ENCODE measurements at places on chromosomes 11 and 22.

DNA sequence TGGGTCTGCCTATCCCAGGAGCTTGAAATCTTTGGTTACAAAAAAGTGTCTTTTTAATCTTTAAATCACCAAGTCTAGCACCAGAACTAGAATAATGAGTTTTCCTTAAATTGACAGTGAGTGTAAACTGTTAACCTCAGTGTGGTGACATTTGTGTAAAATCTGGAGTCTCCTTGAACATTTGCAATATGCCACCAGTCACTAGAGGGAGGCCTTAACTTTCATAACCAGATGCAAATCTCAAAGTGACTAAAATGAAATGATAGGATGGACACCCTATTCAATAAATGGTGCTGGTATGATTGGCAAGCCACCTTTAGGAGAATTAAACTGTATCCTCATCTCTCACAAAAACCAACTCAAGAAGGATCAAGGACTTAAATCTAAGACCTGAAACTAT lies 8.3 kb upstream of the SCGB1D2 start:
- no peak for DNase-seq

DNA sequence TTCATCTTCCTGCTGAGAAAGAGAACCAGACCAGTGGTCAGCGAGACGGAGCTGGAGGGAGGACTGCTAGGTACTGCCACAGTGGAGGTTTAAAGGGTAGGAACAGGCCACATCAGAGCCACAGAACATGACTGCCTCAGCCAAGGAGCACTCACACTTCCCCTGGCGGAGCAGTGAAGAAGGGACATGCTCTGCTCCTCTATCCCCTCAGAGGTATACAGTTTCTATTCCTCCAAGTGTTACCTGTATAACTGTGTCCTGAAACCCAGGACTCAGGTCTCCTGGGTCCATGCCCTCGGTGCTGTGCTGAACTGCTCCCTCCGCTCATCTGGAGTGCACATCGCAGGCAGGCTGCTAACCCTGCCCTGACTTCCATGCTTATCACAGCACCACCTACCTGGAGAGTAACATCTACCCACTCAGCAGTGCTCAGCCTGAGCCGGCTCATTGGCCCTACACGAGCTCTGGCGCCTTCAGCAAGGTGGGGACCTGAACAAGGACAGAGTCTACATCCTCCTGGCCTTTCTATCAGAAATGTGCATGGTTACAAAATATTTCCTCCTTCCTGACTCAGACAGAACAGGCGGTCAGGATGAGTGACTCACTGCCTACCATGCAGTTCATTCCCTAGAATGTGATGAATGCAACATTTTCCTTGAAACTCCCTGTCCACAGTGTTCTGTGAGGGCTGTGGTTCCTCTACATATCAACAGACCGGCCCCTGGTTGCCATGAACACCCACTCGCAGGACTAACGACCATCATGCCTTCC lies 52.9 kb downstream of the C11orf58 start:
- peak; percentile 19 for DNase-seq

- no peak for DNase-seq
Measured at GRCh38 chr22:40236131-40236665, 58.5 kb downstream of the TNRC6B start.

DNA sequence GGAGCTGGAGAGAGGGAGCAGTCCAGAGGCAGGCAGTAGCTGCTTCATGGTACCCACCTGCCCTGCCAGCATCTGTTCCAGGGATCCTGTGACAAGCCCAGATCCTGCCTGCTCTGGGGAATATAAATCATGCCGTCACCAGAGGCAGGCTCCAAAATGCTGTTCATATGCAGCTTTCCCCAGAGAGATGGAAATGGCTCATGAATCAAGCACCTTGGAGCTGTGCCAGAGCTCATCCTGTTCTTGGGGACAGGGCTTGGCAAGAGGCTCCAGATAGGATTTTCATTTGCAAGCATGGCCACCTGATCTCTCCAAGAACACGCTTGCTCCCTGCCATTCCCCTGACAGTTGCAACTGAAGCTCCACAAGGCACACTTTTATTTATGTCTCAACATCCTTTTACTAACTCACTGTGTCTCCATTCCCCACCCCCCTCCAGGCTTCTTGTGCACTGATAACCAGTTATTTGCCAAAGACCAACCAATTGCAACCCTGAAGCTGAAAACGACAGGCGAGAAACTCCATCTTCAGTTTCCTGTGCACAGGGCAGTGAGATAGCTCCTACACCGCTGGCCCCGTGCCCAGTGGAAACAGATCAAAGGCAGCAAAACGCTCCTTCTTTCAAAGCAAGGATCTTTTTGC lies 115.8 kb upstream of the PITPNB start:
- DNase-seq, result no peak

DNA sequence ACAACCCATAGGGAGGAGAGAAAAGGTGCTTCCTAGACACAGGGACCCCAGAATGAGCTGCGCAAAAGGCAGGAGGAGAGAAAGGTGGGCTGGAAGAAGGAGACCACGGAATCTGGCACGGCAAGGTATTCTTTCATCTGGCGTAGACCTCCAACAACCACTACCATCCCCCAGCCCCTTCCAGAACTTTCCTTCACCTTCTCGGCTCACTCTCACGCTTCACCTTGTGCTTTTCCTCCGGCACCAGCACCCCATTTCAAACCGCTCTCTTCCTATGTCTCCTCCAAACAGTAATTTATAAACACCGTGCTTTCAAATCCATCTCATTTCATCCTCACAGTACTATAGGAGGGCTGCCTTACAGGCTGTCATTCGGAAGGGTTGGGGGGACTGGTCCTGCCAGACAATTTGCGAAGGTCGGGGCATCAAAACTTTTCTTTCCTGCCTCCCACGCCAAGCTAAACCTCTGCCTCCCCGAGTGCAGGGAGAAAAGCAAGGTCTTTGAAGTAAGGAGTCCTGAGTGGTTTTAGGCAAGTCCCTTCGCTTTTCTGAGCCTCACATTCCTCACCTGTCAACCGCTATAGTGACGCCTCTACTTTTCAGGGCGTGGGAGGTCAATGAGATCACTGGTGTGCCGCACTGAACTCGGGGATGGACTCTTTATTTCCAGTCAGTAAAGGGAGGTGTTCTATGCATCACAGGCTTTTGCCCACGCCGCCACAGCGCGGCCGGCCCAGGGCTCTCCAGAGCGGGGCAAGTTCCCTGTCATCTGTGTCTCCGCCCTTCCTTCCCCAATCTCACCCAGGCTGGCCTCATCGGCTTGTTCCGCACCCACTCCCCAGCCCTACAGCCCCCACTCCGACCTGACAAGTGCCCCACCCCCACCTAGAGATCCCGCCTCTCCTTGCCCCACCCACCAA lies 800 bp downstream of the KCTD21 start:
- DNase-seq, result peak; percentile 71

DNA sequence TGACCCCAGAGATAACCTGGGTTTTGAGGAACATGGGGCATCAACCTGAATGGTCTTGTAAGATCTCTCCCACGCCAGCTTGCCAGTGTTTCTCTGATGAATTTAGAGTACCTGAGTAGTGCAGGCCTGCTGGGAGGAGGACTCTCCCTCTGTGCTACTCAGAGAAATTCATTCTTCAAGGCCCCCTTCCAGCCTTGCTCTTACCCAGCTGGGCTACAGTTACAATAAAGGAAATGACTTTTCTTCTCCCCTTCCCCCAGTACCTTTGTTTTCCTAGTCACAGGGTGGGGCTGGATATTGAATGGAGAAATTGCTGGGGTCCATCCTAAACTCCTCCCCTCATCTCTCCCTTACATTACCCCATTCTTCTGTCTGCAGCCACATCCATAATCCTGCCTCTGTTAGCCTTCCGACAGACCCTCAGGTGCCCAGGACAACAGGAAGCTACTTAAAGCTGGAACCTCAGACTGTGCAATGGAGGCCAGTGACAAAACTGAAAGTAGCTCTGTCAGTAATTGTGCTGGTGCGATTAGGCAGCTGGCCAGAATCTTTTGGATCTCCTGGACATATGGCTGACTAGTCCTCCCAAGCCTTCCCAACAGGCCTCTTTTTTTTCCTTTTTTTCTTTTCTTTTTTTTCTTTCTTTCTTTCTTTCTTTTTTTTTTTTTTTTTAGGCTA lies 17.4 kb downstream of the LIMK2 start:
- no peak for DNase-seq

- DNase-seq, result peak; percentile 86
Measured at GRCh38 chr22:30286813-30287647, 2.3 kb downstream of the CASTOR1 start.

- DNase-seq, result no peak
Measured at GRCh38 chr22:43006753-43007152, 8.2 kb downstream of the PACSIN2 start.

- DNase-seq, result no peak
Measured at GRCh38 chr11:19480540-19480939, 232.1 kb upstream of the NAV2 start.

- DNase-seq, result peak; percentile 50
Measured at GRCh38 chr22:17213976-17214375, 5.3 kb downstream of the ADA2 start.

DNA sequence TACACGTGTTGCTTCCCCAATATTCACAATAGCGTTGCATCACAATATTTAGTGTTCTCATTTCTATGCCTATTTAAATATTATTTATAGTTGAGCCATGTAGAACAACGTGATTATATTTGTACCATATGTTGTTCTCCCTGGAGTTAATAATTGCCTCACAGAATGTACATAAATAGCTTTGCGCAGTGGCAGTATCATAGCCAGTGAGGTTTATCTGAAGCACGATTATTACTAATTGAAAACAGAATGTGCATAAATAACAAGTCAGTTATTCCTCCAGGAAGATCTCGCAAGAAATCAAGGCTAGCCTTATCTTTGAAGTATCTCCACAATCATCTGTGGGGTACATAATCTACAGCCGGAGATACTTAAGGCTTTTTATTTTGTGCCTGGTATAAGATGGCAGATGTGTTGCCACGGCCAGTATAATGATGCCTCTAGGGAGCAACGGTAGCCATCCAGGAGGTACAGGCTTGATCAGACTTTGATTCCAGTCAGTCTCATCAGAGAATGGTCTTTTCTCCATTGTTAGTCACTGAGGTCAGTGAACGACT lies 197.5 kb downstream of the MSANTD4 start:
- DNase-seq, result no peak

DNA sequence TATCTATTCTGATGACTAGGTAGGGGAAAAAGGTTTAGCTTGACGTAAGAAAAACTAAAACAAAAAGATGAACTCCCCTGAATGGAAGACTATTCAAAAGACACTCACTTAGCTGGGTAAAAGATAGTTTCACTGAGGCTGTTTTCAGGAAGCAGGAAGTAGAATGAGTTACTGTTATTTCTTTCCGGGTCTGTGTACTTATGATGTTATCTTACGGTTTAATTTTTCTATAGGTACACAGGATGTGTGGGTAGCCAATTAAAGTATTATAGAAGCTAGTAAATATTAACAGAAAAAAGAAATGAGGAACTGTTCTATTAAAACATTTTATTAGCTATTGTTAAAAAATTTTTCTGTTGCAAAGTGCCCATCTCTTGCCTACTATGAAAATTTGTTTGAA lies 45.8 kb upstream of the MMP7 start:
- DNase-seq, result no peak

- DNase-seq, result peak; percentile 63
Measured at GRCh38 chr11:130314184-130314749, 450 bp downstream of the ZBTB44 start.

DNA sequence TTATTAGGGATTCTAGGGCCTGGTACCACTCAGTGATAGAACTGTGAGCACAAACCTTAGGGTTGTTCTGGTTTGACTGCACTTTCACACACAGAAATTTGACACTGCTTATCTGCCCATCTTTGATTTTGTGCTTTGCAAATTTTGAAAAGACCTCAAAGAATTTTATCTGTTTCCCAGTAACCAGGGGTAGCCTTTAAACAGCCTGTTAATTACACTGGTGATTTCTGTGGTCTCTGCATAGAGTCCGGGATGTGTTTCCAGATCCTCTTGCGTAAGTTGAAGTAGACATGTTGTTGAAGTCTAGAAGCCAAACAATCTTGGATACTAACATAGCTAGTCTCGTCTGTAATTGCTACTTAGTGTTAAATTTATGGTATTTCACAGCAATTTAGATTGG lies 75.3 kb downstream of the C22orf31 start:
- DNase-seq, result no peak

GRCh38 chr11:33445761-33446161 lies 188.6 kb downstream of the HIPK3 start:
- DNase-seq, result no peak

DNA sequence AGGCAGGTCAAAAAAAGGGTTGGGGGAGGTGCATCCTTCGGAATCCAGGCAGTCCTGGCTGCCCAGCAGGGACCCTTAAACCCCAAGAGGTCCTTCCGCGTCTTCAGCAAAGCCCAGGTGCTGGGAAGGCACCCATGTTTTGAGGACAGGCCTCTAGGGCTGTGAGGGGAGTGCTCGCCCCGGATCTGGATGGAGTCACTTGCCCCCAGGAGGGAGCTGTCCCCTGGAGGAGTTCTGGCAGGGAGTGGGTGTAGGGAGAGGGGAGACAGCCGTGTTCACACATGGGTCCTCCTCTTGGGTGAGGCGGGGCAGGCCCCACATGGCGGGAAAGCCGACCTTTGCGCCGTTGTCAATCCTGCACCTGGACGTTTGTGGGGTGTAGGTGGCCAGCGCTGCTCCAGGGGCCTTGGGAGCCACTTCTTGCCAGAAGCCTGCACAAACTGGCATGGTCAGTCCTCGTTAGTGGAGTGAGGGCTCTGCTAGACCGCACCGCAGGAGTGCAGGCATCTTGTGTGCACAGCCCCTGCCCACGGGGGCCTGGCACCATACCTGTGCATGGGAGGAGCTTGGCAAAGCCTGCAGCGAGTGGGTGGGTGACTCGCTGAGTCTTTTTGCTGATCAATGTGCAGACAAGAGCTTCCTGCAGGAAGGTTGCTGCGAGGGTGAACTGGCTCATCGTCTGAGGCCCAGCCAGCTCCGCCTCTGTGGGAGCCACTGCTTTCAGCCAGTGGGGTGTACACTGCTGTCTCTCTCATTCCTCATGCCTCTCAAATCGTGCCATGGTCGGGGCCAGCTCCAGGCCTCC lies 16.0 kb downstream of the PPIL2 start:
- no peak for DNase-seq

- no peak for DNase-seq
Measured at GRCh38 chr11:124875401-124875800, 10.2 kb downstream of the ROBO3 start.

DNA sequence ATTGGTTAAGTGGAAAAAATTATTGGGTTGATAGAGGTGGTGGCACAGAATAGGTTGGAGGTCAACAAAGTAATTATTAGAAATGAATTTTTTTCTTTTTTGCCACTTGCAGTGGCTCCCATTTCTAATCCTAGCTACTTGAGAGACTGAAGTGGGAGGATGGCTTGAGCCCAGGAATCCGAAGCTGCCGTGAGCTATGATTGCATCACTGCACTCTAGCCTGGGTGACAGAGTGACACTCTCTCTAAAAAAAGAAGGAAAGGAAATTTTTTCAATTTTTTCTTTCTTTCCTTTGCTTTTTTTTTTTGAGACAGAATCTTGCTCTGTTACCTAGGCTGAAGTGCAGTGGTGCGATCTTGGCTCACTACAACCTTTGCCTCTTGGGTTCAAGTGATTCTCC lies 2.2 kb upstream of the BCO2 start:
- DNase-seq, result no peak
